Endothelial cell (in vitro differentiated cells): ENCODE measurements at places on chromosomes 1 and 21. TPM values are rescaled to one million over a fixed set of nuclear protein-coding genes. Genes with fewer than 3 reads are reported as not detected.

Gene TENT5C
- total RNA-seq: 0.05 TPM

Gene RNU11
- not detected for total RNA-seq

DNA sequence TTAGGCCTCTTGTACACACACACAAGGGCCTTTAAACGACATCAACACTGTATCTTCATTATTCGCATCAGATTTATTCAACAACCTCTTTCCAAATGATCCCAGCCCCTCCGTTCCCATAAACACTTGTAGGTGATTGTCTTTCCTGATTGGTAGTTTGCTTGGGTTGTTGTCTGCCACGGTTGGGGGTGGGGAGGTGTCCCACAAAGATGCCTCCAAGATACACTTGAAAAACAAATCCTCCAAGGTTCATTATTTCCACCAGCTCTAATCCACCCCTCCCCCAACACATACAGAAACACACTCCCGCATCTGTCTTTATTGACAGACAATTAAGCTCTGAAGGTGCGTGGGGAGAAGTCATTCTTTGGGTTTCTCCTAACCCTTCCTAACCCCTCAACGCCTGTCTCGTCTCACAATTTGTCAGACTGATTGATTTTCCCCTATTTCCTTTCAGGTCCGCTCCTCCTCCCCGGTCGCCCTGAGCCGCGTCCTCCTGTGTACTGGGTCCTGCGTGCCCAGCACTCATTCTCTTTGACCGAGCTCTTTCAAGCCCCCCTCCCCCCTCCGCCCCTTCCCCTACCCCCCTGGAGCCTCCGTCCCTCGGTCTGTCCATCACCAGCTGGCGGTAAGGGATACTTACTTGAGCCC is 1.4 kb downstream of the WDR26 start:
- peaks cover 19% of the 10 kb centered on the region for H3K36me3 ChIP-seq
- H3K27ac ChIP-seq: peak overlapping the region; percentile 96
- peak; percentile 18 for DNase-seq
- H3K27me3 ChIP-seq: peaks cover 19% of the 10 kb centered on the region

Gene SPRR5
- total RNA-seq: not detected

DNA sequence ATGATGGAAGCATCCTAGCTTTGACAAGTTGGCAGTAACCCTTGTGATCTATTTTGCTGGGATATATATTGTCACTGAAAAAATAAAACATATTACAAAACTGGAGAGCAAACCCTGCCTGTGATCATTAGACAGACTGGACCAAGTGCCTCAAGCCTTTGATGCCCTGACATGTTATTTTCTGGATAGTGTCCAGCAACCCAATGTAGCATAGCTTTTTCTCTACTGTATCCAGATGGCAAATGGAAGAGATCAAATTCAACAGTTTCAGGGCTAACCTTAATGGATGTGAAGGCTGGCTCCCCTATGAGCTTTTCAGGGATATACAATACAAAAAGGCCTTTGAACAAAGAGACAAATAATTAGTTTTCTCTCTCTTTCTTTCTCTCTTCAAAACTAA is 25.1 kb downstream of the WARS2 start:
- no peak for DNase-seq
- peaks cover 9% of the 10 kb centered on the region for H3K4me1 ChIP-seq
- peaks cover 2% of the 10 kb centered on the region for H3K27me3 ChIP-seq
- no peak overlapping the region for H3K27ac ChIP-seq

Gene COL6A2
- 378 TPM for total RNA-seq

DNA sequence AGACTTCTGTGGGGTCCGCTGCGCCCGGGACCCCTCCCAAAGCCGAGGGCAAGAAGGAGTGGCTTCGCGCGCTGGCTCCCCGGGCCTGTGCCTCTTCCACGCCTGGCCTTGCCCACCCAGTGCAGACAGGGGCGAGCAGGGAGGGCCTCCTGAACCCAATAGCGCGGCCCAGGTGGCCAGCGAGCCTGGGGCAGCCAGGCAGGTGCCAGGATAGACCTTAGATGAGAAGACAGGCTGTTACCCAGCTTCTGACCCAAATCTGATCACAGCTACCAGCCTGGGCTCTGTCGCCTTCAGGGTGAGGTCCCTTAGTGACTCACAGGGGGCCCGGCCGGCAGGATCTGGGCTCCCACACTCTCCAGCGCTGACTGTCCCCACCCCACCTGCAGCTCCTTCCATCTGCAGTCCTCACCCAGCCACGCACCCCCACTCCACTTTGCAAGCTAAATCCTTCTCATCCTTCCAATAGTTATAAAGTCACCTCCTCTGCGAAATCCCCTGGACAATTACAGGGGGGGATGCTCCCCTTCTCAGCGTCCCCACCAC is 9.6 kb downstream of the CLEC20A start:
- H3K27ac ChIP-seq: peak overlapping the region; percentile 39
- peaks cover 35% of the 10 kb centered on the region for H3K4me1 ChIP-seq
- DNase-seq: no peak
- H3K36me3 ChIP-seq: peaks cover 28% of the 10 kb centered on the region

DNA sequence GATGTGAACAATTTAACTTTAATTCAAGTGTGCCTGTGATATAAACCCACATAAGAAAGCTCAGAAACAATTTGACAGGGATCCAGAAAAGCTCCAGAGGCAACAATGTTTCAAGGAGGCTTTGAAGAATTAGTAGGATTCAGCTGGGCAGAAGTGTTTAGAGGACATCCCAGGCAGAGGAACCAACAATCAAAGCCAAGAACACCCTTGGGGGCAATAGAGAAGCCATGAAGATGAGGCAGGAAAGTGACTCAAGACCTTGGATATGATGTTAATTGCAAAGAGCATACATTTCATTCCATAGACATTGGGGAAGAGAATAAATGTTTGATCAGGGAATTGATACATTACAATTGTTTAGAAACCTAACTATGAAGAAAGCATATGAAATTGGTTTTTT is 280.3 kb downstream of the LTN1 start:
- no peaks in the 10 kb centered on the region for H3K4me1 ChIP-seq
- peaks cover 8% of the 10 kb centered on the region for H3K27me3 ChIP-seq
- H3K36me3 ChIP-seq: no peaks in the 10 kb centered on the region
- H3K4me3 ChIP-seq: no peak overlapping the region
- H3K27ac ChIP-seq: no peak overlapping the region
- no peak for DNase-seq

Gene OPTC
- 0.36 TPM for total RNA-seq

DNA sequence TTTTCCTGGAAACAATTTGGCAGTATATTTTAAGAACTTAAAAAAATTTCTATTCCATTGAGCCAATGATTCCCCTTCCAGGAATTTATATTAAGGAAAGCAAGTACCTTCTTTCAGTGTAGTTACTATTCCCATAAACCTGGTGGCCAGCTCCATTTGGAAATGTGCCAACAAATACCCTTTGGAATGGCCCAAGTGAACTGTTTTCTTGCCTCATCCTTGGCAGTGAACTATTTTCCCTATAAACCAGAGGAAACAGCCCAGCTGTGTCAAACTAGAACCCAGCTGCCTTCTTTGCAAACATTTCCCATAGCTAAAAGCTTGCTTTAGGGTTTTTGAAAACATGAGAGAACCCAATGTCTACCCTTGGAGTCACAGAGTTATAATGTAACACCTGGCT is 496.9 kb downstream of the NEGR1 start:
- no peaks in the 10 kb centered on the region for H3K4me1 ChIP-seq
- H3K27ac ChIP-seq: no peak overlapping the region
- H3K4me3 ChIP-seq: no peak overlapping the region
- no peaks in the 10 kb centered on the region for H3K36me3 ChIP-seq

Gene DMBX1
- not detected for total RNA-seq
